CD14-positive monocyte (primary cell): ENCODE measurements at places on chromosomes 2 and 18. TPM values are rescaled to one million over a fixed set of nuclear protein-coding genes. Genes with fewer than 3 reads are reported as not detected.

- no peaks in the 10 kb centered on the region for H3K36me3 ChIP-seq
- DNase-seq: no peak
- H3K4me3 ChIP-seq: no peak overlapping the region
Measured at GRCh38 chr2:184154438-184154837, 443.9 kb upstream of the ZNF804A start.

DNA sequence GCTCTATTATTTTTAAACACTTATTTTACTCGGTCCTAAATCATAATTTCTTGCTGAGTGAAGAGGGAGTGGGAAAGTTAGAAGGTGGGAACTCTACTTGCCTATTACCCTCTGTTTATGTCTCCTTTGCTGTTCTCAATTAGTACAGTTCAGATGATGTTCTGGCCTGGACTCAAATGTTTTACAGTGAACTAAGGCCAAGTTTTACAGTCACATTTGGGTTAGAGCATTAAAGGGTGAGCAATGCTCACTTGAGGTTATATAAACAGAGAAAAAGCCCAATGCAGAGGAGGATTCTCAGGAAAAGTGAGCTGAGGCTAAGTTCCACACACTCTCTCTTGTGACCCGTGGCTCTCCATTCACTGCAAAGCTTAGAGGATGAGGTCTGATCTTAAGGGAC lies 52.4 kb downstream of the ITSN2 start:
- DNase-seq: no peak
- H3K27me3 ChIP-seq: no peaks in the 10 kb centered on the region
- peaks cover under 1% of the 10 kb centered on the region for H3K4me1 ChIP-seq
- H3K27ac ChIP-seq: no peak overlapping the region
- no peak overlapping the region for H3K4me3 ChIP-seq
- peaks cover 83% of the 10 kb centered on the region for H3K36me3 ChIP-seq

The SPIRE1 gene
- polyA plus RNA-seq: 1.7 TPM

The VIT gene
- polyA plus RNA-seq: not detected

The SS18 gene
- polyA plus RNA-seq: 23.0 TPM
